A375 (cell line): ENCODE measurements at places on chromosomes 7 and 10. TPM values are rescaled to one million over a fixed set of nuclear protein-coding genes. Genes with fewer than 3 reads are reported as not detected.

Gene CDC123
- total RNA-seq = 128 and 129 TPM in 2 replicates

Gene MYO1G
- 0.08 and 0.13 TPM in 2 replicates for total RNA-seq

Gene PTER
- 7.9 and 10.0 TPM in 2 replicates for total RNA-seq

Gene NME8
- not detected in 2 replicates for total RNA-seq

Gene GBX1
- total RNA-seq = not detected in 2 replicates

Gene ENTPD7
- total RNA-seq = 6.5 and 6.8 TPM in 2 replicates

Gene DLG5
- total RNA-seq = 21.8 and 22.4 TPM in 2 replicates

Gene CDC14C
- total RNA-seq = not detected in 2 replicates

Gene TMEM213
- not detected in 2 replicates for total RNA-seq

Gene OPN4
- total RNA-seq = not detected in 2 replicates

Gene PEX1
- total RNA-seq = 12.4 and 20.9 TPM in 2 replicates

Gene COL28A1
- 0.03 TPM in 1 of 2 replicates, not detected in the other for total RNA-seq

Gene ERLIN1
- total RNA-seq = 28.1 and 33.7 TPM in 2 replicates

Gene MMP21
- total RNA-seq = 0.19 TPM in 1 of 2 replicates, not detected in the other

Gene FGF8
- total RNA-seq = 0.40 TPM in 1 of 2 replicates, not detected in the other

Gene TACC2
- 20.6 and 25.4 TPM in 2 replicates for total RNA-seq

Gene LDB3
- total RNA-seq = not detected in 2 replicates

Gene IGFBP3
- total RNA-seq = 154 and 159 TPM in 2 replicates

Gene PROSER2
- total RNA-seq = 29.3 and 31.3 TPM in 2 replicates

Gene TAF3
- total RNA-seq = 2.2 and 2.7 TPM in 2 replicates

Gene SERPINE1
- total RNA-seq = 1.4 TPM in 2 replicates

Gene GRID2IP
- 0.04 TPM in 1 of 2 replicates, not detected in the other for total RNA-seq

Gene GPR26
- total RNA-seq = not detected in 2 replicates

Gene SAMD9
- 5.9 and 8.9 TPM in 2 replicates for total RNA-seq

Gene GIMAP1
- total RNA-seq = not detected in 2 replicates

Gene MMD2
- not detected in 2 replicates for total RNA-seq

Gene CALCR
- not detected in 2 replicates for total RNA-seq

Gene SPDYE3
- total RNA-seq = not detected in 2 replicates

Gene DCLRE1A
- total RNA-seq = 8.2 and 9.7 TPM in 2 replicates

Gene ADGRA1
- not detected in 2 replicates for total RNA-seq

Gene TDRD1
- not detected in 2 replicates for total RNA-seq

Gene PNLIPRP1
- total RNA-seq = not detected in 2 replicates

Gene SLC13A1
- not detected in 2 replicates for total RNA-seq

Gene NUDT13
- total RNA-seq = 1.3 TPM in 2 replicates

Gene DNAJB6
- total RNA-seq = 220 and 223 TPM in 2 replicates

Gene ITGA8
- total RNA-seq = 0.03 TPM in 1 of 2 replicates, not detected in the other
